SK-MEL-5 (cell line): ENCODE measurements at places on chromosomes 5 and 9. TPM values are rescaled to one million over a fixed set of nuclear protein-coding genes. Genes with fewer than 3 reads are reported as not detected.

DNA sequence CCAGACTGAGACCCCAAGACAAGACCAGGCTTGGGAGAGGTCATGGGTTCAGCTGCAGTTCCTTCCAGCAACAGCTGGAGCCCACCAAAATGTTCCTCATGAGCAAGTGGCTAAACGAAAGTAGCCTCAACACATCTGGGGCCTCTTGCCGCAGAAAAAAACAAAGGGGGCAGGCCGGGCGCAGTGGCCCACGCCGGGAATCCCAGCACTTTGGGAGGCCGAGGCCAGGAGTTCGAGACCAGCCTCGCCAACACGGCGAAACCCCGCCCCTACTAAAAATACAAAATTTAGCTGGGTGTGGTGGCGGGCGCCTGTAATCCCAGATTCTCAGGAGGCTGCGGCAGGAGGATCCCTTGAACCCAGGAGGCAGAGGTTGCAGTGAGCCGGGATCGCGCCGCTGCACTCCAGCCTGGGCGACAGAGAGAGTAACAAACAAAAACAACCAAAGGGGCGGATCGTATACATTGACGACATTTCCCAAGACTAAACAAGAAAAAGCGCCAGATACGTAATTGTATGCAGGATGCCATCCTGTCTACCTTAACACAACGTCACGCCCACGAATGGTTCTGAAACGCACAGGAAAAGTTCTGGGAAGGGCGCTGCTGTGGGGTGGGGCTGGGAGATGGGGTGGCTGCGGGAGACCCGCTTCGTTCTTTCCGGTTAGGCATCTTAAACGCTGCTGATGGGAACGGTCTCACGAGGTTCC is 1.7 kb downstream of the INPP5E start:
- DNase-seq = no peak

DNA sequence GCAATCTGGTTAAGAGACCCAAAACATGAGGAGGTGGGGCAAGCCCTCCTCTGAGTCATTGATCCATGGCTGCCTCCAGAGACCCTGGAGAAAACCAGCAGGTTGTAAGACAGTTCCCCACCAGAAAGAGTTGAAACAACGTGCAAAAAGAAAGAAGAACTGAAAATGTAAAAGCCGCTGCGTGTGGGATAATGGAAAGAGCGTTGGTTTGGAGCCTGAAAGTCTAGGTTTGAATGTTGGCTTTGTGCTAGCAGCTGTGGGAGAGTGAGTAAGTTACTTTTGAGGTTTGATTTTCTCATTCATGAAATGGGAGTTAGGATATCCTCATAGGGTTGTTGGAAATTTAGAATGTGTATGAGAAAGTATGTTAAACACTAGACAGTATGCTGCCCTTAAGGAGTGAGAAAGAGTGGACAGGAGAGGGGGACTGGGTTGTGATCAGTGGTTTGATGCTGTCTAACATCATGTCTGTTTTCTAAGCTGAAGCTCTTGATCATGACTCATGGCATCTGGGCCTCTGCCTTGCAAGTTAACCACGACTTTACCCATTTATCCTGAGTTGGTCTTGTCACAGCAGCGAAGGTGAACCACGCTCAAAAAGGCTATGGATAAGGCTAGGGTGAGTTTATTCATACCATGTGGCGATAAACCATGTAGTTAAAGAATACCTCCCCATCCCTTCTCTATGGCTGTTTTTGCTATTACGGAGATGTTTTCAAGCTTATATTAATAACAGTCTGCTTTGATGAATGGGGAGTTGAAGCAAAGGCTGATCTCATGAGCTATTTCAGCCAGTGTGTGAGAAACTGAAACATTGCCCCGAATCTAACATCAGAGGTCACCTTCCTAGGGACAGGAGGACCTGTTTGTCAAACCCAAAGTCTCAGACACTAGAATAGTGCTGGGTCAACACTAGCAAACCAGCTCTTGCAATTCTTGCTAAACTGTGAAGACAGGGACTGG is 41.3 kb downstream of the ZNF366 start:
- peak; percentile 20 for DNase-seq

DNA sequence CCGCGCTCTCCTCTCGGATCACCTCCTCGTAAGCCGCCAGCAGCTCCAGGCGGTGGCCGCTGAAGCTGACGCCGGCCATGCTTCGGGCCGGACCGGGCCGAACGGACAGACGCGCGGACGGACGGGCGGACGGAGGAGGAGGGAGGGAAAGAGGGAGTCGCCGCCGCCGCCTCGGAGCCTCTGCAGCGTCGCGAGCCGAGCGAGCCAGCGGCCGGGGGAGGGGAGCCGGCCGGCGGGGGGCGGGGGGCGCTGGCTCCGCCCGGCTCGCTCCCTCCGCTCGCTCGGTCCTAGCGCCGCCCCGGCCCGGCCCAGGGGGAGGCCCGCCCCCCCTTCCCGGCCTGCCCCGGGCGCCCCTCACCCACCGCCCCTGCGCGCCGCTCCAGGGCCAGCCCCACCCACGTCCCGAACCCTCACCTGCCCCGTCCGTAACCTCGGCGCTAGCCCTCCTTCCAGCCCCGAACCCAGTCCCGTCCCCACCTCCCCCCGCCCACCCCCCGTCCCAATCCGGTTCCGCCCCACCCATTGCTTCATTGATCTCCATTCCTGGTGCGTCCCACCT is at the start of gene DBN1:
DBN1 (minus strand) TSS at position 192 of the 559 bp plus-strand sequence; CDS start at position 79, 113 bp downstream.
- DNase-seq = peak; percentile 41

DNA sequence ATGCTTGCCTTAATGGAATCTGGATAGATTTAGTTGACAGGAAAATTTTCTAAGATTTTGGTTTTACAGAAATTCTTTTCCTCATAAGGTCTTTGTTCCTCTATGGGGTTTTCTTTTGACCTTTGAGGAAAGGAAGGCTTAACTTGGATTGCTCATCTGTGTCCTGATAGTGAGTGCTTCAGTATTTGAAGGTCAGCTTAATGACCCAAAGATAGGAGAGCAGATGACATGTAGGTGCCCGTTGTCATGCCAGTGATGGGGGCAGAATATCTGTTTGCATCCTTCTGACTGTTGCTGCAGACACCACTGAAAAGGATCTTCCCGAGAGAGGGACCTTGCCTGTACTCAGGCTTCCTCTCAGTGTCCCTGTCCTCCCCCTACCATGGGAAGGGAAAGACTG is 30.9 kb downstream of the MEGF10 start:
- DNase-seq = no peak

DNA sequence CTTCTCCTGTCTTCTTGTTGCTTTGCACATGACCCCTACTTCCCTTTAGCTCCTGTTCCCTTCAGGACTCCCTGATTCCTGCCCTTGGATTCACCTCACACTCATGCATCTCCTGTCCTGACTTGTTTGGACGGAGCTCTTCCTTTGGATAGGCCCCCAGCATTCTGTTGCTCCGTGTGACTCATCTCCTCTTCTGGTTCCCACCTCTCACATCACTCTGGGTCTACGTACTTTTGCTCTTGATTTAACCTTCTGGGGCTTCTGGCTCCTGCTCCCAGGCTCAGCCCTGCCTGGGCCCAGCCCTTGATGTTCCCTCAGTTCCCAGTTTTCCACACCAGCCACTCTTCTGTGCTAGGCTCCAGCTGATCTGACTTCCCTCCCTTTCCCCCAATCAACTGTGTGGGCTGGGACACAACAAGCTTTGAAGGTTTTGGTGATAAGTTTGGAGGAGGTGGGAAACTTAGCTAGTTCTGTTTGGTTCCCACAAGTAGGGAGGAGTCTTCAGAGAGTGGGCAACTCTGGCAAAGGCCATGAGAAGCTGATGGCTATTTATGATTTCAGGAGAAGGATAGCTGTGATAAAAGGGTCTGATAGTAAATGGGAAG is 331.5 kb downstream of the ARHGEF28 start:
- DNase-seq = no peak

- no peak for DNase-seq
Measured at GRCh38 chr9:86644675-86645034, 290.4 kb upstream of the TUT7 start.

DNA sequence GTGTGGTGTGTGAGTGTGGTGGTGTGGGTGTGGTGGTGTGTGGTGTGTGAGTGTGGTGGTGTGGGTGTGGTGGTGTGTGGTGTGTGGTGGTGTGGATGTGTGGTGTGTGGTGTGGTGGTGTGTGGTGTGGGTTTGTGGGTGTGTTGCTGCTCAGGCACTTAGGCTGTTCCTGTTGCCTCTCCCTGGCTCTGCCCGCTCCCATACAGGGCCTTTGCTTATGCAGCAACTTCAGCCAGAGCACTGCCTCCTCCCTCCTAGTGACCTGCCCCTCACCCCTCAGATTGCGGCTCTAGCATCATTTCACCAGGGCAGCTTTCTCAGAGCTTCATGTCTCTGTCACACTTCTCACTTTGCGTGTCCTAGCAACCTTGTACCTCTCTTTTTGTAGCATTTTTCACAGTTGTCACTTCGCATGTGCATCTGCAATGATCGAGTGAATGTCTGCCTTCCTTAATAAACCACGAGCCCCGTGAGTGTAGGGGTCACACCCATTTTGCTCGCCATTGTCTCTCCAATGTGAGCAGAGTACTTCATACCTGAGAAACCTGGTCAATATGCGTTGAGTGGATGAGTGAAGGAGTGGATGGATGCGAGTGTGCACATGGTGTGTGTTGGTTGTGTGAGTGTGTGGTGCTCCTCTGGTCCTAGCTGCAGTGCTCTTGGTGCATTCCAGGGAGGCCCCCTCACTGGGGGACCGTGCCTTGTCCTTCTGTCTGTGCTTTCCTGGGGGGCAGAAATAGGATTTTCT is 167.9 kb upstream of the PANK3 start:
- DNase-seq = peak; percentile 4

- DNase-seq = no peak
Measured at GRCh38 chr9:76608575-76609273, 149.7 kb downstream of the GCNT1 start.

- no peak for DNase-seq
Measured at GRCh38 chr9:135526730-135527571, 5.7 kb downstream of the LCN1 start.

DNA sequence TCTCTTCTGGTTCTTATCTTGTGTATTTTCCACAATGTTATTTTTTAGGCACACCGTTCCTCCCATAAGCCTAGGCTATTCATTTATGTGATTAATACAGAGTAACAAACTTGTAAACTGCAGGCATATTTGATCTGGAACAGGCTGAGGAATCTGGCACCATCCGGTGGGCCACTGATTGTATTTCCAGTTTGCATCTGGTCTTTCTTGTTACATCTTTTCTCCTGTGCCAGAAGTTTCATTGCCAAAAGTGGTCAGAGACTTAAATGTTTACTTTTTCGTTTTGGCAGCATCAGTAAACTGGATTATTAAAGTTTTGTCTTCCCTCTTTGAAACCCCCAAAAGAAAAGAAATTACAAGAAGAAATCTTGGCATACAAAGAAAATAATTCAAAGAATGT is 17.9 kb upstream of the ZCCHC7 start:
- DNase-seq = no peak

DNA sequence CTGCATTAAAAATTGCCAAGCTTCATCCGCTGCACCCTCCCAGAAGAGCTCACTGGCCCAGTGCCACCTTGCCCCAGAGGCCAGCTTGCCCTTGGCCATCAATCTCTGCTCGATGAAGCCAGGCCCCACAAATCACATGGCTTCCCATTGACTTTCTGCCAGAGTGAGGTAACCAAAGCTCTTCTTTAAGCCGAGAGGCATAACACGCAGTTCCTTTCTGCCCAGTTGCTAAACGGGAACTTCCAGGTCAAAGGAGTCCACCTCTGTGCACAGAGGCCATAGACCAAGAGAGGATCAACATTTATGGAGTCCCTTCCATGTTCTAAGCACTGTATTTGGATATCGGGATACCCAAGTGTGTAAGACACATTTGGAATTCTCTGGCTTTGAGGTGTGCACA is 208.8 kb downstream of the KIF4B start:
- DNase-seq = no peak

- DNase-seq = no peak
Measured at GRCh38 chr9:81363916-81364480, 325.3 kb downstream of the TLE1 start.

- no peak for DNase-seq
Measured at GRCh38 chr5:21774801-21775200, 1078.3 kb downstream of the CDH12 start.

DNA sequence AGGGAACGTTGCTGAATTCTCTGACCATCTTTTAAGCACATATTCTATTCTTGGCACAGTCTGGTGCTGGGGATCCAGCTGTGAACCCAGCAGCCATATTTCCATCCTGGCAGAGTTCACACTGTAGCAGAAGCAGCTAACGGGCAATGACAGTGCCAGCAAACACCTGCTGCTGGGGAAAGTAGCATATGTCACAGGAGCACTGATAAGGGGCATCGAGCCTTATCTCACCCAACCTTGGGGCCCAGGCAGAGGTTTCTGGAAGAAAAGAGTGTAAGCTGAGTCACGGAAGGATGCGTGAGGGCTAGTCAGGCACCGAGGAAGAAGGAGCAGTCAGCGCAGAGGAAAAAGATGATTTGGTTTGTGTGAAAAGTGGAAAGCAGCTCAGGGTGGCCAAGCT is 1.1 kb downstream of the NDOR1 start:
- DNase-seq = no peak

GRCh38 chr9:72650206-72650605 is 128.8 kb downstream of the TMC1 start:
- no peak for DNase-seq

DNA sequence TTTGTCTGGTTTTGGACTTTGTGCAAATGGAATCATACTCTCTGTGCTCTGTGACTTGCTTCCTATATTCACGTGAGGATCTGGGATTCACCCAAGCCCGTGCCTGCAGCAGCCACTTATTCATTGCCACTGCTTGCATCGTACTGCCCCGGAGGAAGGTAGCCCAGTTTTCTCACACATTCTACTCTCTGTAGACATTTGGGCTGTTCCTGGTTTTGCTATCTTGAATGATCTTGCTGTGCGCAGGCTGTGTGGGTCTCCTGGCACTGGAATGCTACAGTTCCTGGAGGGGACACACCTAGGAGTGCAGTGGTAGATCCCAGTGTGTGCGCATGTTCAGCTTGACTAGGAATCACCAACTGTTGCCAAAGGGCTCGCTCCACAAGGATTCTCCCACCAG is 99.2 kb upstream of the BOD1 start:
- DNase-seq = no peak

DNA sequence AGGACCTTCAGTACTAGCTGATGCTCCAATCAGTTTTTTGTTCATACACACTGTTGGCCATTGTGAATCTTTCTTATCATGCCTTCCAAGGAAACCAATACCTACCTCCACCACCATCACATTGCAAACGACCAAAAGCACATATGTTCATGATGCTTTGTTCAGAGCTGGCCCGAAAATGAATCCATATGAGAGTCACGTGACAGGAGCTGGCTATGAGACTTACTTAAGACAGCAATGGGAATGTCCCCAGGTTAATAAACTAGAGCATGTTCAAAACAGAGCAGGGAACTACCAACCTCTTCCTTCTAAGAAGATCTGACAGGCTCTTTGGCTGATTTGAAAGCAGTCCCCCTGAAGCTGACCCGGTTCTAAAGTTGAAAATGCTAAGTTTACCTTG is 93.5 kb downstream of the FGF1 start:
- DNase-seq = no peak

TAF11L5 gene
- total RNA-seq = not detected in 2 replicates

BTNL9 gene
- total RNA-seq = 0.16 and 0.48 TPM in 2 replicates

GABRG2 gene
- 0.05 and 0.32 TPM in 2 replicates for total RNA-seq

STC2 gene
- total RNA-seq = 0.13 and 0.43 TPM in 2 replicates

CDX1 gene
- total RNA-seq = not detected in 2 replicates

GTF2H2C gene
- total RNA-seq = 55.9 and 62.2 TPM in 2 replicates

SCGB3A1 gene
- total RNA-seq = not detected in 2 replicates
